ENCODE measurements at places on chromosomes 7 and 10.

- DNase-seq, result no peak
These were observed 123.2 kb downstream of the GALNT11 start for GRCh38 chr7:152148706-152149105.

- no peak for DNase-seq
These were observed 25.6 kb upstream of the MKX start for GRCh38 chr10:27771231-27771630.

- DNase-seq, result no peak
These were observed 352.4 kb upstream of the POM121L12 start for GRCh38 chr7:52682993-52683392.

GRCh38 chr7:82395147-82395546 is 48.4 kb downstream of the CACNA2D1 start:
- DNase-seq, result no peak

GRCh38 chr7:103640031-103640779 is 194.2 kb upstream of the SLC26A5 start:
- DNase-seq, result no peak

DNA sequence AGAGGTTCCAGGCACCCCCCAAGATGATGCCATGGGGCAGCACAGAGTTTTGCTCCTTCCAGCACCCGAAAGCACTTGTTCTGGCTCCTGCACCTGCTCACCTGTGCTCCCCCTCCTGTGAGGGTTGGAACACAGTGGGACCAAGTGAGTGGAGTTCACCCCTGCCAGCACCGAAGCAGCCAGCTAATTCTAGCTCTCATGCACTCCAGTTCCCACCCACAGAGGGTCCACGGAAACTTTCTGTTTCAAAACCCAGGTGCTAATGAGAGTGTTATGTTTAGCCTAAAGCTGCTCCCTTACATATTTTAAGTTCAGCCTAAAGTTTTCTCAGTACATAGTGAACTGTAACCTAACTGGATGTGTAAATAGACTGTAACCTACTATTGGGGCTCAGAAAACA is 42.6 kb upstream of the SLC35G1 start:
- DNase-seq, result no peak

DNA sequence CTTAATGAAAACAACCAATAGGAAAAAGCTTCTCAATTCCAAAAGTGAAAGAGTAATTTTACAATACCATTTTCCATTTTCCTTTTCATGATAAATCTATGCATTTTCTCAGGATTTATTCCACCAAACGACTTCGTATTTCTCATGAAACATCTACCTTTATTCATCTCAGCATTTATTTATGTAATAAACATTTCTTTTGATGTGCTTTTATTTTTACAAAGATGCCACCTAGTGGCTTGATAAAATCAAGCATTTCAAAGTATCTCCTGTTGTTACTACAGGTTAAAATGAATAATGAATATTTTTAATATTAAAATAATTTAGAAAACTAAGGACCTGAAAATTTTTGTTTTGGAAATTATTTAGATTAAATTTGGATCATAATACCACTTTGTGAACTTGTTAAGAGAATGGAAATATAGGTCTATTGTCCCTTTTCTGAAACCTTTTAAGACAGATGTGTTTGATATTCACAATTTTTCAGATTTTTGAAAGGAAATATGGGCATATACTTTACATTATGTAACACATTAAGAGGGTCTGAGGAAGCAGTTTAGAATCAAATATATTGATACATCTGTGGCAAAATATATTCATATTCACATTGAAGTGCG is 2.7 kb upstream of the IQUB start:
- no peak for DNase-seq

DNA sequence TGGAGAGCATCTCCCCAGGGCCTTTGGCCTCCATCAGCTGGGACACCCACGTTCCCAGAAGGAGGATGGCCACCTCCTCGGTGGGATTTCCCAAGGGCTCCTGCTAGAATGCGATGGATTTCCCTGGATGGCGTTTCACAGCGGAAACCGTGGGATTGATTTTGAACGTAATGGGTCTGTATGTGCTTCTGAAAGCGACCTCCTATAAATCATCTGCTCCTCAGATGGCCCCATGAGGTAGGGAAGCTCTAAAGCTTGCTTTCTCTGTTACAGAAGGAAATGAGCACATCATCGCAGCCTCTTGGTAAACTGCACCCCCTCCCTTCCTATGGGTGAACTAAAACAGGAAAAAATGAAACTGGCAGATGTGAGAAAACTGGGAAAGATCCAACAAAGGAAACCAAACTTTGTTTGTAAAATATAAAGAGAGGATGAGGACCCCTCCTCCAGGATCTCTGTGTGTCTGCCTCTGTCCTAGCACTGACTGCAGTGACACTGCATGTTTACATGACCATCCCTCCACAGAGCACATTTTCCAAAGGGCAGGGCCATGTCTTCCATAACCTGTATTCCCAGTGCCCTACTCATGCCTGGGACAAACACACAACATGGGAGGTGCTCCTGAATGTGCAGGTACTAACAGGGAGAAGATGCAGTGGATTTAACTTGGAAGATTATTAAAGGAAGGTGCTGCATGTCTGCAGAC is 57.6 kb downstream of the LYZL1 start:
- DNase-seq, result no peak

- DNase-seq, result no peak
These were observed 3.9 kb upstream of the CUEDC2 start for GRCh38 chr10:102436312-102436711.

DNA sequence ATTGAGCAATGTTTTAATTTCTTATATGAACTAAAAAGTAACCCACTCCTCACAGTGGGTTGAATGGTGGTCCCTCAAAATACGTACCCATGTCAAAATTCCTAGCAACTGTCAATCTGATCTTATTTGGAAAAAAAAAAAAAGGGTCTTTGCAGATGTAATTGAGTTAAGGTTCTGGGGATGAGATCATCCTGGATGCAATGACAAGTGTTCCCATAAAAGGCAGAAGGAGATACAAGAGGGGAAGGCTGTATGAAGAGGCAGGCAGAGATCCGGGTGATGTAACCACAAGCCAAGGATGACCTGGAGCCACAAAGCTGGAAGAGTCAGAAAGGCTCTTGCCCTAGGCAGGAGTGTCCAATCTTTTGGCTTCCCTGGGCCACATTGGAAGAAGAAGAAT is 516.3 kb upstream of the MKI67 start:
- DNase-seq, result no peak

DNA sequence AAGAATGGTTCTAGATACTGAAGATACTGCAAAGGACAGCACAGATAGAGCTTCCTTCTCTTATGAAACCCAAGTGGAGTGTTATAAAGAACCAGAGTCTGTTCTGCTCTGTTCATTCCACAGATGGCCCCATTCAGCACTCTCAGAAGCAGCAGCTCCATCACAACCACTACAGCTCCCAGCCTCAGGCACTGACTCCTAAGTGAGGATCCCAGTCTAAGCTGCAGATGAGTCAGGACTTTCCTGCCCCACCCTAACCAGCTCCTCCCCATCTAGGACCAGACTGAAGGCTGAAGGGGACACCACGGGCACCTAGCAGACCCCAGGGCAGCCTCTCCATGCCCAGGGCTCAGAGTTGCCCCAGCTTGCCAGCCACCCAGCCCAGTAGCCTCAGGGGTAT is 379.8 kb downstream of the GRID1 start:
- no peak for DNase-seq

- DNase-seq, result no peak
These were observed 181.7 kb downstream of the MYOF start for GRCh38 chr10:93300288-93300917.

GRCh38 chr7:157769086-157769485 is 432.3 kb downstream of the DNAJB6 start:
- no peak for DNase-seq

GRCh38 chr7:134004829-134005505 is 122.2 kb upstream of the LRGUK start:
- DNase-seq, result no peak

DNA sequence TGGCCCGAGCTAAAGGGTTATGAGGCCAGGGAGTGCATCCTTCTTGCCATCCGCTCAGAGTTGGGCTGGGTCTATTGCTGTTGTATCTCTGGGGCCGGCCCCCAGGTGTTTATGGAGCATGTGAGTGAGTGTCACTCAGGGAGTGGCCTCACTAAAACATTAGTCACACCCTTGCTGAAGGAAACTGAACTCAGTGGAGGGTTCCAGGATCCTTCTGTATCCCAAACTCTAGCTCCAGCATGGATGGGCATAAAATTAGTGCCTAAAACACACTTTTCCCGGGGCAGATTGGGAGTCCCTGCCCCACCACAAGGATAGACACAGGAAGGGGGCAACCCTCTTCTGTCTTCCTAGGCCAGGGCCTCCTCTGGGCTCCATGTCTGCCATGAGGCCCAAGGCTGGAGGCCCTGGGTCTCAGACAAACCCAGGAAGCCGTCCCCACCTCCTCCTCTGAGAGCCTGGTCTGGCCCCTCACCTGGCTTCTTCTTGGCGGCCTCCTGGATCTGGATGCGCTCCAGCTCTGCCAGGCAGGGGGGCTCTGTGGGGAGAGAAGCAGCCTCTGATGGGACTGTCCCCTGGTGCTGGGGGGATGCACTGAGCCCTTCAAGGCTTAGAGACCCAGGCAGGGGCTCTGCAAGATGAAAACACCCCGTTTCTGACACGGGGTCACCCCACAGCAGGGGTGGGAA is 24.5 kb downstream of the SPOCK2 start:
- no peak for DNase-seq

DNA sequence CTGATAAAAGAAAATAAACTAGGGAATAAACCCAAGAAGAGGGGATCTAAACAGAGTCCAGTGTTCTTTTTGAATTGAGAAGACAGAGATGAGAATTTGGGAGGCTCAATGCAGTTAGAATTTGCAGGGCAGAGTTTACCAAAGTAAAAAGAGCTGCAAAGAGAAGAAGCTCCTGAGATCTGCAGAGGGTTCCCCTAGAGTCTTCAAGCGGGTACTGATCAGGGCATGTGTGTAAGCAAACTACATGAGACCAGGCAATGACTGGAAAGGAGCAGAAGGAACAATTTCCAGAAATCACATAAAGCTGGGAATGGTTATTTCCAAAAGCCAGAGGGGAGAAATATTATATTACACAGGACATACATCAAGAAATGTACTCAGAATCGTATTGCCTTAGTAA is 58.1 kb upstream of the TES start:
- no peak for DNase-seq

DNA sequence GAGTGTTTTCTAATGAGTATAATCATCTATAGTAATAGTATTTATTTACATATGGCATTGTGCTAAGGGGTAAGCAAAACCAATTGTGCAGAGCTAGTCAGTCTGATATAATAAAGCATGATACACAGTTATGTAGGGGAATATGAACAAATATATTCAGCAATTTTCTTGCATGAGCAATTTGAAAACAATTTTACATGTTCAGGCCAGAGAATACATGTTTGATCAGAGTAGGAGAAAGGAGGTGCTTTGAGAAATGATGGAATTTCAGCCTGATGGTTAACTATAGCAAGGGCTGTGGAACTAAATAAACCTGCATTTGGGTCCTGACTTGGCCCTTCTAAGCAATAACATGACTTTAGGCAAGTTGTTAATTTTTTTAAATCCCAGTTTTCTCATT is 214.5 kb downstream of the TWIST1 start:
- DNase-seq, result no peak

- DNase-seq, result no peak
These were observed 15.9 kb upstream of the AKR1B1 start for GRCh38 chr7:134474828-134475227.

GRCh38 chr10:121159670-121160069 is 308.5 kb downstream of the WDR11 start:
- DNase-seq, result no peak

DNA sequence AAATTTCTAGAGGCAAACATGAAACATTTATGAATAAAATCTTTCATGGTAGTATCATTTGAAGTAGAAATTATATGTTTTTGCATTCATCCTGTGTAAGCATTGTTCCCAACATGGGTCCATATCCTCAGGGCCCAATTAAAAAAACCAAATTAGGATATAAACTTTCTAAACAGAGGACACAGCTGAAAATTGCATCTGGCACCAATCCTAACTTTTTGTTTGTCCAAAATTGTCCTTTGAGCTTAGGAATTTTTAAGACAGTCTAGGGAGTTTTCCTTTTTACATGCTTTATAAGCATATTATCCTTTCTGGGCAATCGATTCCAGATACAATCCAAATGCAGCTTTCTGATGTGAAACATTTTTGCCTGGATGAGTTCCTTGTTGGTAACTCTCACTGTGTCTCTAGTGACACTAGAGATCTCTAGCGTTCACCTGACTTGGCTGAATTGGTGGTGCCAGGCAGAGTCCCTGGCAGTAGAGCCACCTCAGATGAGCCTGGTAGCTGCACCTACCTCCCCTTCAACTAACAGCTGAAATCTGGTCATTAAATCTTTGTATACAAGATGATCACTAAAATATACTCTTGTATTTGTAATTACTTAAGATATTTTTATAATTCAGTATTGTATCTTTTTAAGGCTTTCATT is 137.6 kb upstream of the SAMD8 start:
- no peak for DNase-seq

GRCh38 chr10:123496375-123496774 is 169.8 kb upstream of the GPR26 start:
- DNase-seq, result no peak

DNA sequence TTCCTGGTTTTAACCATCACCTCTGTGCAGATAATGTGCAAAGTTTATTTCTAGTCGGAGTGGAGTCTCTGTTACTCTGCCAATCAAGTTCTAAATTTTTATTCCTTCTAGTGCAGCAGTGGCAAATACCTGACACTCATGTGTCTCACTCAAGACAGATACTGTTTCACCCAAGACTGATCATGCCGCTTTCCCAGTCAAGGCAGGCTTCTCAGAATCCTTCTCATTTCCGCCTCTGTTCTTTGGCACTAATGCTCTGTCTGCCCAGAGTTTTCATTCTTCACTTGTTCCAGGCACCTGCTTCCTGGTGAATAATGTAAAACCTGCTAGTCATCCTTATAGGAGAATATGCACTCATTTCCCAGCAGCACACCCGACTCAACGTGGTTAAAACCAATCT is 24.7 kb downstream of the MET start:
- DNase-seq, result no peak

- no peak for DNase-seq
These were observed 143.2 kb upstream of the MGMT start for GRCh38 chr10:129323879-129324278.
